ENCODE measurements at places on chromosomes 2 and 18.

GRCh38 chr18:63152096-63152495, 167.5 kb downstream of the BCL2 start:
- DNase-seq, result no peak

- DNase-seq, result no peak
Measured at GRCh38 chr2:127586746-127587295, 51.3 kb downstream of the MYO7B start.

DNA sequence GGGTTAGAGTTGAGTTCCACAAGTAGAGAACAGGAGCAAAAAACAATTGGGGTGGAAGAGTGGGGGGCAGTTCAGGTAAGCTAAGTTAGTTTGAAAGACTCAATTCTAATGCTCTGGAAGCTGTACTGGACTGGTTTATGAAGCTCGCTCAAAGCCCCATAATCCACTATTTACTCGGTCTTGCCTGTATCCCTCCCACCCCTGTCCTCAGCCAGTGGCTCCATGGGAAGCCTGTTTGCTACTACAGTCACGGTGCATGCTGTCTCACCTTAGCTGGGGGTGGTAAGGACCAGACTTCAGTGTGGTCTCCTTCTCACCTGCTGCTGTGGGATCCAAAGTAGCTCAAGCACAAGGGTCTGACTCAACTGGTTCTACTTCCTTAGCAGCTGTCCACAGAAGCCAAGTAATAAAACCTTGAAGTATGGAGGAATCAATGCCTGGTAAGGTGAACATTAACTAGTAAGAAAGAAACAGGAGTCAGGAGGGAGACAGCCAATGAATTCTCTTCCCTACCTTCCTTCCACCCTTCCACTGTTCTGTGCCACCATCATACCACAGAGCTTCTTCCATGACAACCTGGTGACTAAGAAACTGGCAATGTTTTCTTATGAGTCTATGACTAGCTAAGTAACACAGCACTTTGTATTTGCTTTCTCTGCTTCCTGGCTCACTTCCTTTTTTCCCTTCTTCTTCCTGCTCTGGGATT, 230.8 kb downstream of the SRBD1 start:
- no peak for DNase-seq

GRCh38 chr18:75497576-75498235, 70.2 kb upstream of the SMIM21 start:
- DNase-seq, result no peak

- DNase-seq, result peak; percentile 67
Measured at GRCh38 chr2:1645761-1646476, 98.4 kb downstream of the PXDN start.

- no peak for DNase-seq
Measured at GRCh38 chr2:146741260-146741659, 1103.6 kb upstream of the ACVR2A start.

- peak; percentile 72 for DNase-seq
Measured at GRCh38 chr2:119367472-119368099, 809 bp downstream of the DBI start.

- no peak for DNase-seq
Measured at GRCh38 chr2:85804583-85804982, 50.8 kb downstream of the ATOH8 start.

GRCh38 chr2:10883801-10884478, 27.8 kb upstream of the KCNF1 start:
- DNase-seq, result peak; percentile 20

DNA sequence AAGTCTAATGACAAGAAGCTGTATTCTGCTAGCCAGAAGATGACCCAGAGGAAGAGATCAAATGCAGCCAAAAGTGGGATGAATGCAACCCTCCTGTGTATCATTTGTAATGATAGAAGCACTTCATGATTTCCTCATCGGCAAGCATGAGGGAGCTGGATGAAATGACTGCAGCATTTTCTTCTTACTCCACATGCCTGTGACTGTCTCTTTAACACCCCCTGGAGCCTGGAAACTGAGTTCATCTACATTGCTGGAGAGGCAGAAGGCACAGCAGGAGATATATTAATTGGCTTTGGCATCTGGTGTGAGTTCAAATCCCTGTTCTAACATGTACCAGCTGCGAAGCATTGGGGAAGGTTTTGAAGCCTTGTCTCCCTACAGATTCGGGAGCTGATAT, 37.7 kb downstream of the ID2 start:
- no peak for DNase-seq

- no peak for DNase-seq
Measured at GRCh38 chr2:215378045-215378444, 57.8 kb downstream of the FN1 start.

GRCh38 chr18:54924948-54925347, 34.3 kb downstream of the CCDC68 start:
- DNase-seq, result no peak

- no peak for DNase-seq
Measured at GRCh38 chr2:106642679-106643078, 155.5 kb downstream of the CD8B2 start.

- no peak for DNase-seq
Measured at GRCh38 chr2:240257940-240258580, 117.6 kb upstream of the OTOS start.

DNA sequence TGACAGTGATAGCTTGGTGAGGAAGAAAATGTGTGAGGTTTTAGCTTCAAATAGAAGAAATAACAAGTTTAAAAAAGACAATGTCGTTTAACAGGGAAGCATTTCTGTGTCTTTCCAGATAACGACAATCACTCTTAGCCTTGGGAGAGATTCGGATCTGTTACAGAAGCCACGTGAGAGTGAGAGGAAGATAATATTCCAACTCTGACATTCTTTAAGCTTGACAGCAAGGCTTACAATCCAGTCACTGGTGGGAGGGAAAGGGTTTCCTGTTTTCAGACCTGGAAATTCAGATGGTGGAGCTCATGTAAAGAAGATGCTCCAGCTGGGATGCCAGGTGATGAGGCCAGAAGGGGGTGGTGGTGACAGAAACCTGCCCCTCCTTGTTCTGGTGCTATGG, 30.8 kb downstream of the FBXO48 start:
- no peak for DNase-seq

DNA sequence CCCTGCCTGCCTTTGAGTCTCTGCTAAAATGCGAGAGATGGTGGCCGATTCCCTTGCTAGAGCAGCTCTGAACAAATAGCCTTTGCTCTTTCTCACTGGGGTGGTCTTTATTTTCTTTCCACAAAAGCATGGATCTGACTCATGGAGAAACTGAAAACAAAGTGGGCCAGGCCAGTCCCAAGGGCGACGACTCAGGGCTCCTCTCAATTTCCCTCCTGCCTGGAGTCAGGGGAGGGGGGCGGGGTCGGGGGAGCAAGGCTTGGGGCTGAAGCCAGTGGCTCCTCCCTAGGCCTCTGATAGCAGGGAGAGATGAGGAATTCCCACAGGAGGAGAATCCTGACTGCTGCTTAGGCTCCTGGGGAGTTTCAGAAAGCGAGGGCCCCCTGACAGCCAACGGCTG, 17.1 kb upstream of the IL1R2 start:
- DNase-seq, result peak; percentile 35

GRCh38 chr2:232333361-232334135, 45.0 kb upstream of the ALPP start:
- DNase-seq, result no peak

GRCh38 chr2:127096280-127096679, 10.7 kb downstream of the BIN1 start:
- DNase-seq, result no peak

DNA sequence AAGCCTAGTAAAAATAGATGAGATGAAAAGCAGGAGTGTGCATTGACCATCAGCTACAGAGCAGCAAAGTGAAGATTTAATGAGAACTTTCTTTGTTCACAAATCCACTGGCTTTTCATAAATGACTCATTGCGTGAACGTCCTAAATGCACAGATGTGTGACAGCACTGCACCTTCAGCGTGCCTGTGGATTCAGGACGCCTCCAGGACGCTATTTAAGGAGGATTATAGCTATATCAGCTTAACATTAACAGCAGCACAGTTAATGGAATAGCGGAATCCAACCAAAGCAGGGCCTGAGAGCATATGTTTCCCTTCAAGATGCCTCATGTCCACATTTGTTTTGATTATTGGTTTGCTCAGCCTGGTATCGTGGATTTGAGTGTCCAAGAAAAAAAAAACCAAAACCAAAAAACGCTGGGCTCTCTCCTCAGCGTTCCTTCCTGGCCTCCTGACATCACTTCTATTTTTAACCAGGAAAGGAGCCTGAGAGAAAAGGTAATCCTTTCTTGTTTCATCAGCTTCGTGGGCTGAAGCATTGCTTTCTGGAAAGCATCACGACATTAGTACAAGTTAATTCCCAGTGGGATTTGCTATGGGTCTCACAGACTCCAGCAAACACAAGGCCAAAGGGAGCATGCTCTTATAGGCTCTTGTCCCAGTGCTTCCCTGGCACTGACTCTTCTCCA, 447.0 kb upstream of the SMIM21 start:
- peak; percentile 16 for DNase-seq

GRCh38 chr2:55384786-55385185, 34.9 kb downstream of the CCDC88A start:
- DNase-seq, result no peak

- DNase-seq, result peak; percentile 68
Measured at GRCh38 chr2:69175790-69176715, 163.1 kb downstream of the ANTXR1 start.

GRCh38 chr2:20476950-20477349, 30.1 kb downstream of the RHOB start:
- DNase-seq, result no peak

GRCh38 chr2:19861813-19862212, 40.0 kb downstream of the TTC32 start:
- DNase-seq, result peak; percentile 58

- no peak for DNase-seq
Measured at GRCh38 chr2:59875836-59876235, 677.6 kb downstream of the BCL11A start.

- DNase-seq, result peak; percentile 16
Measured at GRCh38 chr2:63345285-63345633, 243.0 kb downstream of the WDPCP start.

DNA sequence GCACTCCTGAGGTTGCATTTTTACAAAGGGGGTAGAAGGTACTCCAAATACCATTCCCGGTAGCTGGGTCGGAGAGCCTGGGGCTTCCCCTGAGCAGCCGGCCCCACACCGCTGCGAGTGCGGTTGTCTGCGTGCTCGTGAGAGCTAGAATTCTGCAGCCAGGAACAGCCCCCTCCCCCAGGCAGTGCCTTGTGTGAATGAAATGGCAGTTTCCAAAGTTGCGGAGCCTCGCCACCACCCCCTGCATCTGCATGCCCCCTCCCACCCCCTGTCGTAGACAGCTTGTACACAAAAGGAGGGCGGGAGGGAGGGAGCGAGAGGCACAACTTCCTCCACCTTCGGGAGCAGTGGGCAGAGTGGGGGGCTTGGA, 1.1 kb downstream of the MYCN start:
- DNase-seq, result peak; percentile 55

- DNase-seq, result no peak
Measured at GRCh38 chr18:38932752-38933151, 1367.2 kb upstream of the CELF4 start.

DNA sequence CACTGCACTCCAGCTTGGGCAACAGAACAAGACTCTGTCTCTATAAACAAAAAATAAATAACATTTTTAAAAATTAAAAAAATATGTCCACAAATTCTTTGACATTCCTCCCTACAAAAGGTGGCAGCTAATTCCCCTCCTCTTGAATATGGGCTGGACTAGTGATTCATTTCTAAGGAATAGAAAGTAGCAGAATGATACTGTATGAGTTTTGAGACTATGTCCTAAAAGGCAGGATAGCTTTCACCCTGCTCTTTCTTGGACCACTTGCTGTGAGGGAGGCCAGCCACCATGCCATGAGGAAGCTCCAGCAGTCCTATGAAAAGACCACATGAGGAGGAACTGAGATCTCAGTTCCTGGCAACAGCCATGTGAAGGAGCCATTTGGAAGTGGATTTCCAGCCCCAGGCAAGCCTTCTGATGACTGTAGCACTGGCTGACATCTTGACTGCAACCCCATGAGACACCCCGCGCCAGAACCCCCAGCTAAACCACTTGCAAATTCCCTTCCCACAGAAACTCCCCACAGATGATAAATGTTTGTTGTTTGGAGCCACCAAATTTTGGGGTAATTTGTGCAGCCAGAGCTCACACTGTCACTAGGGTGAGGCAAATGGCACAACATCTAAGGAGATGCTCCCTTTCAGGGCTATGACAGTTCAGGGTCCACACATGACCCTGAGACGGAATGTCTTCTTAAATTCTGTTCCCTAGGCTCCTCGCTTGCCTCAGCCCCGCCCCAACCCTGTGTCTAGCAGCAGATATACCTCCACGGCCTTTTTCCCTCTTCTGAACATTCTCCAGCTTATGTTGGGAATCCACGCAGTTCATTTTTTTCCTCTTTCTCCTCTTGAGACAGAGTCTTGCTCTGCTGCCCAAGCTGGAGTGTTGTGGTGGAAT, 17.1 kb upstream of the ATOH8 start:
- DNase-seq, result no peak

DNA sequence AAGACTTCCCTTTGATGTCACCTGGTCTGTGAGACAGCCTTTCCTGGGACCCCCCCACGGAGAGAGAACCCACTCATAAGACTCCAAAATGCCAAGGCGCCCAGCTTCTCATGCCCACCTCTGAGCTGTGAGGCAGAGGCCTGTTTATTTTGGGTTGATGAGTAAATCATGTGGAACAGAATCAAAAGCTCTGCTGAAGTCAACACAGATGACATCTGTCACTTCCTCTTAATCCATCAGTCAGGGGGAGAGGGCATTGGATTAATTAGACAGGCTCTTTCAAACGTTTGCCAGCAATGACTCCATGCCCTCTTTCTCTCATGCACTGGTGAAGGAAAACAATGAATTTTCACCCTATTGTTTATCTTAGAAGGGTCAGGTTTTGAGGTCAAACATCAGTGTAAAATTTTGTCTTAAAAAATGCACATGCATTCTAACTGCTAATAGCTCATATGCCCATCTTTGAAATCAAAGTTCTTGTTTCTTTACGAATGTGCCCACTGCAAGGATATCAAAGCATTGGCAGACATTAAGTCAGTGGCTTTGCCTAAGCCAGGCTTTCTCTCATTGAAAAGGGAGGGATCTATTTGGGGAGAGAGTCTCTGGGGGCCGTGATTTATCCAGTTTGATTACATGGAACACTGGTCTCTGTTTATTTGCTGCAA, 184.1 kb downstream of the ACKR3 start:
- no peak for DNase-seq

GRCh38 chr2:46339200-46339599, 42.0 kb downstream of the EPAS1 start:
- DNase-seq, result no peak

GRCh38 chr2:188523919-188524318, 232.2 kb downstream of the GULP1 start:
- peak; percentile 54 for DNase-seq

GRCh38 chr2:218257390-218257981, 3.3 kb upstream of the GPBAR1 start:
- peak; percentile 76 for DNase-seq

DNA sequence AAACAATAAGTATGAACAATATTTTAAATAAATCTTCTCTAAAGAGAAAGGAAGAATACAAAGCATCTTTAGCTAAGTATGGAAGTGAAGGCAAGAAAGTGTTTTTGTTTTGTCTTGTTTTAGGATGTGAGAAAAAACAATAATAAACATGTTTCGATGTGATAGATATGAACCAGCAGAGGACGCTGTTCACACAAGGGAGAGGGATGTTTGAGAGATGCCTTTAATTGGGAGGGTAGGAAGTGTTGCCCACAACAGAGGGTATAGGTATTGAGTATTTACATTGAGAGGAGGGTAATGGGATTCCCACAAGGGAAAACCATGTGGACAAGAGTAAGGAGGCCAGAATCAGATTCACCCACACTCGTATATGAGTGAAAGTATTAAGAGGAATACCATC, 55.1 kb downstream of the CDH19 start:
- DNase-seq, result no peak

All from muscle of leg (tissue), 16 donors.